ENCODE measurements at places on chromosomes 1 and 21.

- DNase-seq: no peak
Measured at GRCh38 chr21:42164818-42165217, 54.1 kb upstream of the ABCG1 start.

DNA sequence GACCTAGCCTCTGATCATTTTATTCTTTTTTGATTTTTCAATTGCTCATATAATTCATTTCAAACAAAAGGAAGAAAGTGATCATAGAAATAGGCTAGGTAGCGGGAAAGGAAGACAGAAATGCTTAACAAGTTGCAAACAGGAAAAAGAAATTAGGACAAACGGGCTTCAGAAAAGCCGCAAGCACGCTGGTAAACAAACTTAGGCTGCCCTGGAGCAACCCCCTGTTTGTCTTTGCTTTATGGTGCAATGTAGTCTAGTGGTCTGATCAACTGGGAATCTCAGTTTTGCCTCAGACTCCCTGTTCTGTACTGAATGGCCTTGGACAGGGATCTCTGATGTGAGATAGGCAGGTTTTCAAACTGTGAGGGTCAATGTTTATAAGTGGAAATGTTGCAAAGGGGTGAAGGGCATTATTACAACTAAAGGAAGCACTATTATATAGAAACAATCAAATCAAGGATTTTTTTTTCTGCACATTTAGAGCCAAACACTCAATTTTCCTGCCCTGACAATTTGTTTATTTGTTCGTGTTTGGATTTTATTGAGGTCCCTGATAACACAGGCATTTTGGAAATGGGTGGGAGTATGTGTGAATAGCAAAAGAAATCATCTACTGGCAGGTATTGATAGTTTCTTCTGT is 146.8 kb upstream of the NRIP1 start:
- DNase-seq: no peak

DNA sequence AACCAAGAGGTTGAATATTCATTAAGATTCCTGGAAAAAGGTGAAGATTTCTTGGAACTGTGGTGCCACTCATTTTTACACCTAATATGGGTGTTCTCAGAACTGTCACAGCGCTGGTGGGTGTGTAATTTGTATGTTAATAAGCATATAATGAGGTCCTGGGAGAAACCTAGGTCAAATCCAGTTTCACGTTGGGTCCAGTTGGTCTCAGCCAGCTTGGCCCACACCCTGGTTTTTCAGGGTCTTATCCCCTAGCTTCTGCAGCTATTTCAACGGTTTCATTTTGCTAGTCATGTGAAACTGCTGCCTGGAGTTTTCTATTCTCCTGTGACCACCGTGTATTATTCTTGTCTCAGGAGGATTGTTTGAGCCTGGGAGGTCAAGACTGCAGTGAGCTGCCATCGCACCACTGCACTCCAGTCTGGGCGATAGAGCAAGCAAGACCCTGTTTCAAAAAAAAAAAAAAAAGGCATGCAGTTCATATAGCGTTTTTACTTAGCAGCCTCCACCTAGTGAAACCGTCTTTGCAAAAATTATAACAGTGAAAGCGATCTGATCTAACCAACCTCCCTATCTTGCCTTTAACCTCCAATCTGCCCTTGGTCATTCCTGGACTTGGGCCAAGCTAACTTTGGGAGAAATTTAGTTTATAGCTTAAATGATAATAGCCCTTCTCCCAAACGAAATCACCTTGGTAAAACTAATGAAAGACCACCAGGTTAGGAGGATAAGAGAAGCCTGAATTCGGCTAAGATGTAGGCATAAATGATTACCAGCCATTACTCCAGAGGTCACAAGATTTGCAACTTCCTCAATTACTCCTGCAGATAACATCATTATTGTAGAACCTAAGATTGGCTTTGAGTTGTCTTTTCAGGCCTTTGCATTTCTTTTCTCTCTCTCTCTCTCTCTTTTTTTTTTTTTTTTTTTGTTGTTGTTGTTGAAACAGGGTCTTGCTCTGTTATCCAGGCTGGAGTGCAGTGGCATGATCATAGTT is 44.0 kb downstream of the PTAFR start:
- no peak for DNase-seq

DNA sequence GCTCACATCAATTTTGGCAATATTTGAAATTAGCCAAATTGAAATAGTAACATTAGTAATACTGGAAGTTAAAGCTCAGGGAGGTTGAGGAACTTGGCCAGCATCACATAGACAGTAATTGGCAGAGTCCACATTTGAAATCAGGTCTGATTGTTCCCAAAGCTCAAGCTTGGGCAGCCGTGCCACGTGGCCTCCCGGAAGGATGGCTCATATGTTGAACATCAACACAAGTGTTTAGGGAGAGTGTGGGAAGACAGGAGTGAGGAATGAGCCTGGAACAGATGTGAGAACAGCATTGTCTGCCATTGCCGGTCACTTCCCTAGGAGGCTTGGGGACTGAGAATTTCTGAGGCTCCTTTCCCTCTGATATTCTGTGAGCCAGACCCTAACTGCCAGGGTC is 40.2 kb upstream of the RBM15 start:
- no peak for DNase-seq

GRCh38 chr1:93079685-93080141 is 630 bp downstream of the MTF2 start:
- DNase-seq: peak; percentile 59

DNA sequence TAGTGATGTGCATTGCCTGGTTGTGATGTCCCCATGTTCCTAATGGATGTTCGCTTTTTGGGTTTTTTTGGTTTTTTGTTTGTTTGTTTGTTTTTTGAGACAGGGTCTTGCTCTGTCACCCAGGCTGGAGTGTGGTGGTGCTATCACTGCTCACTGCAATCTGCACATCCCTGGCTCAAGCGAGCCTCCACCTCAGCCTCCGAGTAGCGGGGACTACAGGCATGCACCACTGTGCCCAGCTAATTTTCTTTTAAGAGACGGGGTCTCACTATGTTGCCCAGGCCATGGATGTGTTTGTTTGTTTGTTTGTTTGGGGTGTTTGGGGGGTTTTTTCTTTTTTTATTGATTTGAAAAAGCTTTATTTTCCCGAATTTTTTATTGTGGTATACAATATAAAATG is 2.1 kb downstream of the COL6A2 start:
- DNase-seq: no peak

- peak; percentile 59 for DNase-seq
Measured at GRCh38 chr1:20008391-20008841, 29.0 kb upstream of the PLA2G2A start.

- no peak for DNase-seq
Measured at GRCh38 chr21:17981060-17981740, 162.0 kb upstream of the C21orf91 start.

DNA sequence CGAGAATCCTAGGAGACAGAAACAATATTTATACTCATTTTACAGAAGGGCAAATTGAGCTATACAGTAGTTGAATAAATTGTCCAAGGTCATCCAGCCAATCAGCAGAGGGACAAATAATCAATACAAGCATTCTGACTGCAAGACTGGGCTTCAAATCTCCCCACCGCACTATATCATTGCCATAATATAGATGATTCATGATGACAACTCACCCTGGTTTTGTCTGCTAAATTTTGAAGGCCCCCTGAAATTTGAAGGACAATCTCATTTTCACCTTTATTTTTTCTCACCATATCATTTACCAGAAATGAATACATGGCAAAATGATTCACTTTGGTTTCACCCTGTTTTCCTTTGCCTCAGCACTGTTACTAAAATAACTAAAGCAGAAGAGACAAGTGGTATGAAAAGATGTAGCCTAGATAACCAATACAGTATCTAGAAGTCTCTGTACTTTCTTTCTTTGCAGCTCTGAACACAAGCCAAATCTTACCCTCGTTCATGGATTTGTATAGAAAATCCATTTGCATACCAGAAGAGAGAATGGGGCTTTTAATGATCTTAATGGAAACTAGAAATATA is 292.5 kb downstream of the TTLL7 start:
- DNase-seq: no peak

DNA sequence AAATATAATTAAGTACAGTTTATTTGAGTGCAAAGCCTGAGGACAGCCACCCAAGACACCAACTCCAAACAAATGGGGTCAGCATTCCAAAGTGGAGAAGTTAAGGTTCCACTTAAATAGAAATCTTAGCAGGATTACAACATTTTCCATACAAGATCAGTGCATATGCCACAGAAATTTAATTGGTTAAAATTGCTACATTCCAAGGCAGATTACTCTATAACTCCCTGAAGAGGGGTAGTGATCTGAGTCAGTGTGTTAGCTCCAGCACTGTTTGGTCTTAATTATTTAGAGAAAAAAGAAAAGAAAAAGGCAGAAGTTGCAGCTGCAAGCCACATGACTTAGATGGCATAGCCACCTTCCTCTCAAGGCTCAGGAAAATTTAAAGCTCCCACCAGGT is 297.5 kb downstream of the HHIPL2 start:
- no peak for DNase-seq

DNA sequence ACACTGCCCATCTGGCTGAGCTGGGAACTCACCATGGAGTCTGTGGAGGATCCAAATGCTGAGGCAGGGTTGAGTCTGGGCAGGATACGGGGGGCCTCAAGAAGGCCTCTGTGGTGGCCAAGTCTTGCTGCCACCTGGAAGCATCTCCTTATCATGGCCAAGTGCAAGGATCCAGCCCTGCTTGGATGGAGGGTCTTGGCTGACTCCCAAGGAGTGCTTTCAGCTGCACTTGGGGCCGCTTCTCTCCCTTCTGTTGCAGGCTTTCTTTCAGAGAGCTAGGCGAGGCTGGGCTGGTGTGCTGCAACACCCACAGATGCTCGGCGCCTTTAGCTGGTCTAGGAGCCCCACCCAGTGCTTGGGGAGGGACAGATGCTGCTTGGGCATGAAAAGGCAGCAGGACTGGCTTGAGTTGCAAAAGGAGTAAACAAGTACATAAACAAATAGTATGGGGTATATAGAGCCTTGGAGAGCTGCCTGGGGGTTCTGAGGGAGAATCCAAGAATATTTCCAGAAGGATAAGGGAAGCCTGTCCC is at the start of gene THEM5:
THEM5 (minus strand) TSS at position 302 of the 533 bp plus-strand sequence; CDS start at position 155, 147 bp downstream.
- DNase-seq: no peak

- no peak for DNase-seq
Measured at GRCh38 chr1:208980605-208981004, 602.9 kb upstream of the CAMK1G start.

GRCh38 chr1:52366517-52366827 is 467 bp upstream of the CC2D1B start:
- DNase-seq: no peak

DNA sequence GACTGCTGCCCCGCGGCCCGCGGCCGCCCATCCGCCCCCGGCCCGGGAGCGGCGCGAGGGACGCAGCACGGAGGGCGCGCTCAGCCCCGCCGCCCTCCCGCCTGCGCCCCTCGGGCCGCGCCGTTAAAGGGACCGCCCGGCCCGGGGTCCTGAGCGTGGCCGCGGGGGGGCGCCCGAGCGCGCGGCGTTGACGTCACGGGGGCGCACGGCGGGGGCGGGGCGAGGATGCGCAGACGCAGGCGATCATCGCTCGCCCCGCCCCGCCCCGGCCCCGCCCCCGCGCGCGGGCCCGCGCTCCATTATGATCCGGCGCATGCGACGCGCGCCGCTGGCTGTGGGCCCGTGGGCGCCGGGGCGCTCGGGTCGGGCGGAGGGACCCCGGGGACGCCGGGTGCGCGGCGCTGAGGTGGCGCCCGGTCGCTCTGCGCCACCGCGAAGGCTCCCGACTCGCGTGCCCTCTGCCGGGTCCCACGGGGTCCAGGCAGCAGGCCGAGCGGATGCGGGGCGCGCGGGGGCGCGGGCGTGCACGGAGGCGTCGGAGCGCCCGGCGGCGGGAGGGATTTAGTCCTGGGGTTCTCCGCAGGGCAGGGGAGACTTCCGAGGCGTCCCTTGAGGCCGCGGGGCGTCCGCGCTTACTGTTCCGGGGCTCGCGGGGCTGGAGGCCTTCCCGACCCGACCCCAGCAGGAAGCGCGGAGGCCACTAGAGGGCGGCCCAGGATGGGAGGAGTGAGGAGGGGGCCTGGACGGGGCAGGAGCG is at the start of gene DVL1:
DVL1 (minus strand) TSS at position 163 of the 757 bp plus-strand sequence. CDS start 353 bp downstream, outside the sequence.
- peak; percentile 89 for DNase-seq

GRCh38 chr1:38746402-38746935 is 113.1 kb downstream of the RRAGC start:
- DNase-seq: no peak

DNA sequence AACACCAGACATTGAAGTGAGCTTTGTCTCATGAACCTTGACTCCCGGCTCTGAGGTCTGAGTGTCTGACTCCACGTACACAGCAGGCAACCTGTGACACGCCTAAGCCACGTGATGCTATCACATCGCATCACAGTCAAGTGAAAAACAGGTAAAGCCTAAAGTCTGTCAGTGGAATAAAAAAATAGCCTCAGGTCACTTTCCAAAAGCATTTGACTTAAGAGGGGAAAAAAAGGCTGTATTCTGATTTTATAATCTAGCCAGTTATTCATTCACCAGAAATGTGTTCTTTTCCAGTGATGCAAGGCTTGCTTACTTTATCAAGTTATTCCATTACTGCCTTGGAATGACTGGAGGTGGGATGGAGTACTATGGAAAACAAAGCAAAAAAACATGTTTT is 163.2 kb upstream of the HMCN1 start:
- no peak for DNase-seq

DNA sequence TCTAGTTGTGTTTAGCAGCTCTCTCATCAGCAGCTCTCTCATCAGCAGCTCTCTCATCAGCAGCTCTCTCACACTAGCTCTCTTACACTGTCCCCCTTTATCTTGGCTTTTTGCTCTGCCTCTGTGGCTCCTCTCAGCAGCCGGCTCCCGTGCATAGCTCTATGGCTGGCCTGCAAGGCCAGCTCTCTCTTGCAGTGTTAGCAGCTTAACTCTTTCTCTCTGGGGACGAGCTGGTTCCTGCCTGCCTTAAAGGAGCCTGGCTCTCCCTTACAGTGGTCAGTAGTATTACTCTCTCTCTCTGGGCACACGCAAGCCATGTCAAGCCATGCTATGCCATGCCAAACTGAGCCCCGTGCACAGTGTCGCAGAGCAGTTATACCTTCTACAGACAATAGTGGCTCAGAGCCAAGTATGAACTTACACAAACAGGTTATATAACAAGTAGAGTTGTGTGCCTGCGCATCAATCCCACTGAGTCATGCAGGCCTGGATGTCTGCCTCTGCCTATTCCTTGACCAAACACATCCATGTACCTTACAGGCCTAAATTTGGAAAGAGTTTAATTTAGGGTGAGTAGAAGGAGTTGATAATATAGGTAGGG is 295.9 kb downstream of the TPR start:
- DNase-seq: no peak

DNA sequence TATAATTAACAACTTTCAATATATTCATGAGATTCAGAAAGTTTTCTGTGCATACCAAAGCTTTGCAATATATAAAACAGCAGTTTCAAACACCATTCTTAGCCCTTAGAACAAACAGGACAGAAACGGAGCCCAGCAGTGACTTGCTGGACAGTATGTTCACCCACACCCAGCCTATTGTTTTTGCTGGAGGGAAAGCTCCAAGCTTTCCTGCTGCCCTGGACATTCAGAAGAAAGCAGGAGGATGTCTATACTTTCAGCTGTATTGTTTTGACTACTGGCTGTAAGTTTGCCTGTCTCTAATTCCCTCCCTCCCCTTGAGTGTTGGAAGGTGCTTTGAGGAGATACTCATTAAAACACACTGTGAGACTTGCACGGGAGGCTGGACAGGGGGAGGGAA is 9.6 kb downstream of the DENND2C start:
- no peak for DNase-seq

- DNase-seq: no peak
Measured at GRCh38 chr21:36516281-36516680, 36.4 kb upstream of the CLDN14 start.

- DNase-seq: no peak
Measured at GRCh38 chr1:112889052-112889768, 66.8 kb downstream of the SLC16A1 start.
